ENCODE measurements at places on chromosomes 6 and 20.

DNA sequence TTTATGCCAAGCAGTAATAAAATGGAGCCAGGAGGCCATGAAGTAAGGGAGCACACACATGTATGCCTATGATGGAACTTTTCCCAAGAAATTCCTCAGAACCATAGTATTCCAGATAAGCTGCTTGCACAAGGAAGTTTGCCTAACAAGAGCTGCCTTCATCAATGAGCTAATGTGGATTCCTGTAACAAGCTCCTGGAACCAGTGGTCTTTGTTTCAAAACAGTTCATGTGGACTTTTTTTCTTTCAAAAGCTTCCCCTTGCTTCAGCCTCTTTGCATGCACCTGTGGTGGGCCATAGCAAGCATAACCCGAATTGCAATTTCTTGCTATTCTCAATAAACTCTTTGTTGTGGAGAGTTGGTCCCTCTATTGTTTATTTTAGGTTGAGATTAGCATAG is 359.6 kb downstream of the UTRN start:
- no peak for DNase-seq

- no peak for DNase-seq
Observed at GRCh38 chr20:51650685-51651134, 108.2 kb upstream of the NFATC2 start.

- no peak for DNase-seq
Observed at GRCh38 chr6:12483712-12484111, 193.6 kb downstream of the EDN1 start.

DNA sequence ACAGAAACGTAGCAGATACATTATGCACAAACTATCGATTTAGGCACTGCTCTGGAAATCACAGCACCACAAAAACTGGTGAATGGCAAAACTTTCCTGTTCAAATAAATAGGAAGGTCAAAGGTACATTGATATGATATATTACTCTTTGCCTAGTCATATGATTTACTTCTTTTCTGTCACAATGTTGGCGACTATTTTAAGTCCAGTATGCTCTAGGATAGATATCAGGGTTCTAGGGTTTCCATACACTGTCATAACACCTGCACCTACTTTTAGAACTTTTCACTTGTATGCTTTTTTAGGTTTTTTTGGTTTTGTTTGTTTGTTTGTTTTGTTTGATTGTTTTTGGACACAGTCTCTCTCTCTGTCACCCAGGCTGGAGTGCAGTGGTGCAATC is 25.0 kb downstream of the KHDC1L start:
- DNase-seq = no peak

GRCh38 chr6:10154251-10154650 is 260.6 kb downstream of the TFAP2A start:
- no peak for DNase-seq

DNA sequence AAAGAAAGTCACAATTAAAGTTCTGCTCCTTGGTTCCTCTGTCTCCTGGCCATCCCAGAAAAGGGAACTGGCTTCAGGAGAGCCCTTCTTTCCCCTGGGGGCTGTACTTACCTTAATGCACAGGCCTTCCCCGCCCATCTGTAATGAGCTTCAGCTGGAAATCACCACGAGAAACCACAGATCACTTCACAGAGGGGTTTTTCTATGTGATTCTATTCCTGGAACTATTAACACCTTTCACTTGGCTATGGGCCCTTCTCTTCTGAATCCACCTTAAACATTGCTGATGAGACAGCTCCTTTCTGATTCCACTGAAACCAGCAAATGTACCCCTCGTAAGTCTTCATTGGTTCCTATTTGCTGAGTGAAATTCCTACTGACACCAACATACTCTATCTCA is 80.7 kb downstream of the FOXF2 start:
- no peak for DNase-seq

GRCh38 chr6:145529582-145529981 is 205.7 kb downstream of the EPM2A start:
- no peak for DNase-seq

DNA sequence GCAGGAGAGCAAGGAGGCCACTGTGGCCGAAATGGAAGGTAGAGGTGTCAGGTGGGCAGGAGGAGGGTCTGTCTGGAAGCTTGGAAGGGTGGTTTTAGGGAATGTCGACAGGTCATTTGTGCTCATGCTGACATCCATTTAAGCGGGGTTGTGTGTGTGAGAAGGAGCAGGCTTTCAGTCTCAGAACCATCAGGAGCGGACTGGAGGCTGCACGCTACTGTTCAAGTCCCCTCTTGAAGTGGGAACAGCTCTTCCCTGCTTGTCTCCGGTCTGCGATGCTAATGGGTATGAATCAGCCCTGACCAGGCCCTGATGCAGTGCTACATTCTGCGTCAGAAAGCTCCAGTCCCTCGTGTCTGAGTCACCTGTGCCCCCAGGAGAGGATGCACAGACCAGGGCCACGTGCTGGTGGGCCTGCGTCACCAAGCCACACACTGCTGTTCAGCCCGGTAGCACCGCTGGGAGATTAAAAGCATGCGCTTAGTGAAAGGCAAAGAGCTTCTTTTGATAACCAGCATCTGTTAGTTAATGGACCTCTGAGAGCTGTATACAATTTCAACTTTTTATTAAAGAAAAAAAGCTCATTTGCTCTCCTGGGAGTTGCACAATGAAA is 58.0 kb downstream of the APCDD1L start:
- no peak for DNase-seq

DNA sequence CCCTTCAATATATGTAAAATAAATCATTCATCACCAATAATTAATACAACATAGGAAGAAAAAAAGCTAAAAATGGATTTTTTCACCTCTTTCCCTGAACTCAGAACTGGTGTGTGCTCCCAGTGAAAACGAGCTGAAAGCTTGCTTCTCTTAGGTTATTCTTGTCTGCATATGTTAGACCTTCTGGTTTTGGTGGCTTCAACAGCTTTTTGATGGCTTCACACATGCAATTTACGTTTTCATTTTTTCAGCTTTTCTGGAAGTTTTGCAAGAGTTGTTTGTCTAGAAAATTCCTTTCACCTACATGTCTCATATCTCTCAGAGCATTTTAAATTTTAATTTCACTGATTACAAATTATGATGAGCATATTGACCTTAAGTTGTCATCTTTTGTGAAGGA is 86.9 kb upstream of the PTCHD4 start:
- DNase-seq = no peak

DNA sequence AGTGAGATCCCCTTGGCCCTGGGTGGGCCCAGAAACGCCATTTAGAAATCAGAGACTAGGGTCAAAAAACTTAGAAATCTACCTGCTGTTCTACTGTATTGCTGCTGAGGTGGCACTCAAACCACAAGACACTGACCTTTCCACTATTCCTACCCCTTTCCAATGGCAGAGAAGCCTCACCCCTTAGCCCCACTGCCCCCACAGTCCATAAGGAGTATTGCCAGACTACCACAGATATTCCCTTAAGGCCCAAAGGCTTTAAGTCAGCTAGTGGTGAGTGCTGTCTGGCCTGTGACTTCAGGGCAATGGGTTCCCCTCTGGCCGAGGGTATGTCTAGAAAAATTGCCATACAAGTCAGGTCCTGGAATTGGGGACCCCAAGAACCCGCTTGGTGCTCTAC is 656.1 kb downstream of the COL12A1 start:
- DNase-seq = no peak

- no peak for DNase-seq
Observed at GRCh38 chr6:111676383-111676782, 70.7 kb upstream of the TRAF3IP2 start.

DNA sequence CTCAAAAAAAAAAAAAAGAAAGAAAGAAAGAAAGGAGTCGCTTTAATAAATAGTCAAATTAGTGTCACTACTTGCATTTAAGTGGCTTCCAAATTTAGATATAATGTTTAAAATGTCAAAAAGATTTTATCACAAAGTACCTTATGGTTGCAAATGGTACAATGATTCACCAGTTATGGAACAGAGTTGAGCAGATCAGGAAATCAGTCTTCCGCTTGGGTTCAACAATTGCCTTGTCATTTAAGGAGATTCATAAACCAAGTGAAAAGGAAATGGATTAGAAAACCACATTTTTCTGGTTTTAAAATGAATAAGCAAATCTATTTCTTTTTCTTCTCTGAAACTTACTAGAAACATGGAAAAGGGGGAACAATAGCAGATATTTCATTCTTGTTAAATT is 94.8 kb upstream of the PTPRT start:
- no peak for DNase-seq

DNA sequence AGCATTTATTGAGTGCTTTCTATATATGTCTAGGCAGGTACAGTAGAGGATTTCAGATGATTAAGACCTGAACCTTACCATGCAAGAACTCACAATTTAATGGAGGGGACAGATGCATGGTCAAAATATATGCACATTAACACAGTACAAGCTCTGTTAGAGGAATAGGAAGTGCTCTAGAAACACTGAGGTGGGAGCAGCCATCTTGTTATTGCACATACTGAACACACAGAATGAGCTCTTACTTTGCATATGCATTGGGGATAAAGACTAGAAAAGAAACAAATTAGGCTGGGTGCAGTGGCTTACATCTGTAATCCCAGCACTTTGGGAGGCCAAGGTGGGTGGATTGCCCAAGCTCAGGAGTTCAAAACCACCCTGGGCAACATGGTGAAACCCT is 438.3 kb downstream of the UTRN start:
- DNase-seq = no peak

DNA sequence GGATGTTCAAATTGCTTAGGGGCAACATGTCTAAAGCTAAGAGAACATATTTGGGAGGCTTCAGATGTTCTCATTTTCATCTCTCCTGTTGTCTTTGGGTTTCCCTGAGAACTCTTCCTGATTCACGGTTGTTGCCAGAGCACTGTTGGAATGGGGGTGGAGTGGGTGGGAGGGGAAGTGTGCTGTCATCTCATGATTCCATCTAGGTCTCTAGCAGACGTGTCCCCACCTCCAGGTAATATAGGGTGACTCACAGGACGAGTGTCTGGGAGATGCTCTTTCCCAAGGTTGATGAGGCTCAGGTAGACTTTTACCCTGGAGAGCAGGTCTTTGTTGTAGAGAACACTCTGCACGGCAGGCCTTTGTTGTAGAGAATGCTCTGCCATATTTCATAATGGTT is 636.9 kb downstream of the QKI start:
- DNase-seq = no peak

DNA sequence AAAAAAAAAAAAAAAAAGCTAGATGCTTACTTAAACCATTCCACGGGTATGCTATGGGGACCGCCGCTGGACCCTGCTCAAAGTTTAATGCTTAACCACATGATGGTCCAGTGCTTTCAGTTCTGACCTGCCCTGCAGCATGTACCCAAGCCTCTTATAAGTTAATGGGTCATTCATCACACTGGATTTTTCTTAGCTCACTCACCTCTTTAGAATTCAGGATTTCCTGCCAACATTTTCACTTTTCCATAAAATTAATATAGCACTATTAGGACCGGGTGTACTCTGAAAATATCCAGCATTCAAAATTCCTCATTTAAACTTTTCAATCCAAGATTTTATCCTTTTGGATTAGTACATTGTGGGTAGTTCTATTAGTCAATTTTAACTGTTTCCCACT is 140.8 kb downstream of the ALDH8A1 start:
- no peak for DNase-seq

DNA sequence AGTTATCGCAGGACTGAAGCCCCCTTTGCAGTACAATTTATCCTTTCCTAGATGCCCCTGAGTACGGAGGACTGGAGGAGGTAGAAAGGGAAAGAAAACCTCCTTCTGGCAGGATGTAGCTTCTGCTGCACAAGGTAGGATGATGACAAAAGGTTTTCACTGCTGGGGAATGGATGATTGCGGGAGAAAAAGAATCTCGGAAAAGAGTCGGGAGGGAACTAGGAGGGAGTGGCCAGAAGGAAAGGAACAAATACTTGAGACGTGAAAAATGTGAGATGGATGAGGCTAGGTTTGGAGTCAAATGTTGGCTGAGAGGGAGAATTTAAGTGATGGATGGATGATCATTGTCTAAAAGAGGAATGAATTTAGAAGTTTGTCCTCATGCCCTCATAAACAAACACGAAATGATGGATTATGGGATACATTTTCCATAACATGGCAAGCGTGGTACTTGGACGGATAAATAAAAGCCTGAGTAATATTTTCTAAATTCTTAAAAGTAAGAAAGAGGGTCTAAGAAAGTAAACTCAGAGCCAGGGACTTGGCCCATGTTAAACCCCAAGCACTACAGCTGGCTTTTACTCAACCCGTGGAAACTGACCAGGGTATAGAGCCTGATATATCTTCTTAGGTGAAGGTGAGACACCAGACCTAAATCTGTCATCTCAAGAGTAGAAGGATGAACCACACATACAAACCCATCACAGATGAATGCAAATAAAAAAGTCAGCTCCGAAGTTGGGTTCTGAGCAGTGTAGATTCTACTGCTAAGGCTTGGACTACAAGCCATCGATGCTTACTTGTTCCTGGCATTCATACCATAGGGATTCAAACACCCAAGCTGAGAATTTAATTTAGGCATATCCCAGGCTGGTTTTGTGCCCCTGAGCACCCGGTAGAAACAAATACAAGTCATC is 72.4 kb downstream of the HFE start:
- DNase-seq = no peak

GRCh38 chr20:41627611-41628244 is 9.6 kb upstream of the CHD6 start:
- no peak for DNase-seq

DNA sequence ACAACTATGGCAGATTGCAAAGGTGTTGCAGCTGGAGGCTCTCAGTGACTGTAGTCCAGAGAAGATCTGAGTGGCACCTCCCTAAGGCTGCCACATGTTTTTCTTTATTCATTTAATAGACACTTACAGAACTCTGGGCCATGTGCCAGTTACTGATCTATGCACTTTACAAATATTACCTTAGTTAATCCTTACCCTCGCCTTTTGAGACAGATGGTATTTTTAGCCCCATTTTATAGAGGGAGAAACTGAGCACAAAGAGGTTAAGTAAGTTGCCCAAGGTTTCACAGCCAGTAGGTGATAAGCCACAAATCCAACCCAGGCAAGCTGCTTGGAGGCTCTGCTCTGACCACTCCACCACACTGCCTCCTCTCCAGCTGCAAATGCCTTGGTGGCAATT is 6.5 kb upstream of the SCRT2 start:
- no peak for DNase-seq

DNA sequence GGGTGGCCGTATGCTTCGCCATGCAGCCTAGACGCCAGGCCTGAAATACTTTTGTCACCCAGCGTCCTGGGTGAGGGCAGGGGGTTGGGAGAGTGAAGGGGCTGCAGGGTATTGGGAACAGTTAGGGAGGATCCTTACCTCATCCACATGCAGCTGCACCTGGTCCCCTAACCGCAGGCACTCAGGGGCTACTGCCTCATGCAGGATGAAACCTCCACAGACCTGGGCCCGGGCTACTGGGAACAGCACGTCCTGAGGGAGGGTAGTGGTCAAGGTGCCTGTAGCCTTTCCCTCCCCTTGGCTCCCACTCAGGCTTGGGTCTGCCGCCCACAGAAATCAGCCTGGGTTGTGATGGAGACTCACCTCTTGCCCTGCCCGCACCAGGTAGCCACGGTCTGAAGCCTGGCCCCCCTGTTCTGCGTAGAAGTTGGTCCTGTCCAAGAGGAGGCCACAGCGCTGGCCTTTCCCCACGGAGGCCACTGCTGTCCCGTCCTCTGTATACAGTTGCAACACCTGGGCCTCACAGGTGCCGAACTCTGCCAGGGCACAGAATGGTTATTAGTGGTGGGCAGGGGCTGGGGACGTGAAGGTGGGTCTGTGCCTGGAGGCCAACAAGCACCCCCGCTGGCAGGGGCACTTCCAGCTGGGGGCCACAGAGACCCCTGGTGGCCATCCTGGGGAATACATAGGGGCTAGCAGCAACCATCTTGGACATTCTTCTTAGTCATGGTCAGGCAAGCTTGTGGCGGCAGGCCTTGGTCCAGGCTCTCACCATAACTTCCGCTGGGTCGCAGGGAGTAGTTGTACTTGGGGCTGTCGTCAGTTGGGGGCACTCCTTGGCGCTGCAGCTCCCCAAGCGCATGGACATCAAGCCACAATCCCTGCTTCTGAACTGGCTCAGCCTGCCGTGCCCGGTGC is 8.6 kb downstream of the AARS2 start:
- DNase-seq = peak; percentile 5

Measured in stimulated activated naive CD4-positive, alpha-beta T cell treated with Interleukin-2 at 50 U/mL for 16 hours (primary cell).